ENCODE measurements at places on chromosomes 6 and 20.
A peak's percentile ranks its signal among the peaks of the same experiment; 100 is the strongest.

- no peak for DNase-seq
Observed at GRCh38 chr6:35972471-35973367, 51.7 kb downstream of the SLC26A8 start.

GRCh38 chr6:16765235-16765634 is 4.0 kb upstream of the ATXN1 start:
- no peak for DNase-seq

- no peak for DNase-seq
Observed at GRCh38 chr6:130692659-130693058, 134.5 kb upstream of the SMLR1 start.

DNA sequence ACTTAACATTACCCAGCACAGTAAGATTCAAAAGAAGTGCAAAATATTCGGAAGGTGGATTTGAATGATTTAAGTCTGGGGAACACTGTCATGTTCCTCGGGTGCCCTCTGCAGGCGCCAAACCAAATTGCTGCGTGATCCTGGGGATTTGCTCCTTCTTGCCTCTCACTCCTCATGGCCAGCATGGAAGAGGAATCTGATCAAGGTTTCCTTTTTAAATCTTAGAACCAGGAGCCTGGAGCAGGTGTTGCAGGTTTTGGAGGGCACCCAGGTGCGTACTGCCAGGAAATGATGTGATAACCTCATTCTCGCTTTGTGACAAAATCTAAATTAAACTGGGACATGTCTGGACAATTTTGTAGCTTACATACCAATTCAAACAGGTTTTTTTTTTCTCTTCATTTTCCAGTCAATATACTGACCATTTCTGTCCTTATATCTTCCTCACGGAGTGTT is 8.1 kb upstream of the PFDN4 start:
- DNase-seq = peak; percentile 54

- DNase-seq = no peak
Observed at GRCh38 chr6:209432-210103, 82.7 kb upstream of the DUSP22 start.

DNA sequence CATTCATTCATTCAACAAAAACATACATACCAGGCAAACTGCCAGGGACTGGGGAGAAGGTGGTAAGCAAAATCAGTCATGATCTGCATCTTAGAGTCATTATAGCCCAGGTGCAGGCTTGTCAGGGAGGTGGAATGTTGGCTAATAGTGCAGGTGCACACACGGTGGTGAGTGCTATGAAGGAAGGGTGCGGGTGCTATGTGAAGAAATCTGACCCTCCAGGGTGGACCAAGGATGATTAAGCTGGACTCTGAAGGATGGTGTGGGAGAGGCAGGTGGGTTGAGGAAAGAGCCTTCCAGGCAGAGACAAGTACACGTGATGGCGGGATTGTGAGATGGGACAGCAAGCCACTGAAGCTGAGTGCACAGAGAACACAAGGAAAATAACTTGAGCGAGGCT is 77.4 kb downstream of the B3GAT2 start:
- no peak for DNase-seq

DNA sequence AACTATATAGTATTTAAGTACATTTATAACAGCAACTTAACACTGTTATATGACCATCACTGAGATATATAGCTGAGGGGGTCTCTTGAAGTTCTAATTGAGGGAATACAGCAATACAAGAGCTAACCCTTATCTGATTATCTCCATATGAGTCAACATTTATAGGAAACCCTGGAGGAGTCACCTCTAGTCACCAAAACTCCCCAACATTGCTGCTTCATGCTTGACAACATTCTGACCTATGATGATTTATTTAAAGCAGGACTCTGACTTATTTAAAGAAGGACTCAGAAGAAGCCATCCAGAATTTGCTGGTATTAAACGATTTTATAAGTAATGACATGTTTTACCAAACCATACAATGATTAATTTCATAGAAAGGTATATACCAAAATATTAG is 182.6 kb upstream of the NOX3 start:
- DNase-seq = no peak

DNA sequence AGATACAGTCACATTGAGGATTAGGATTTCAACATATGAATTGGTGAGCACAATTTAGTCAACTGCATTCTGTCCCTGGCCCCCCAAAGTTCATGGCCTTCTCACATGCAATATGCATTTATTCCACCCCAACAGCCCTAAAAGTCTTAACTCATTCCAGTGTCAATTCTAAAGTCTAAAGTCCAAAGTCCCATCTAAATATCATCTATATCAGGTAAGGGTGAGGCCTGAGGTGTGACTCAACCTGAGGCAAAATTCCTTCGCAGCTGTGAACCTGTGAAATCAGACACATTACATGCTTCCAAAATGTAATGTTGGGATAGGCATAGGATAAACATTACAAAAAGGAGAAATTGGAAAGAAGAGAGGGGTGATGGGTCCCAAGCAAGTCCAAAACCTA is 27.8 kb downstream of the CLIC5 start:
- DNase-seq = no peak

DNA sequence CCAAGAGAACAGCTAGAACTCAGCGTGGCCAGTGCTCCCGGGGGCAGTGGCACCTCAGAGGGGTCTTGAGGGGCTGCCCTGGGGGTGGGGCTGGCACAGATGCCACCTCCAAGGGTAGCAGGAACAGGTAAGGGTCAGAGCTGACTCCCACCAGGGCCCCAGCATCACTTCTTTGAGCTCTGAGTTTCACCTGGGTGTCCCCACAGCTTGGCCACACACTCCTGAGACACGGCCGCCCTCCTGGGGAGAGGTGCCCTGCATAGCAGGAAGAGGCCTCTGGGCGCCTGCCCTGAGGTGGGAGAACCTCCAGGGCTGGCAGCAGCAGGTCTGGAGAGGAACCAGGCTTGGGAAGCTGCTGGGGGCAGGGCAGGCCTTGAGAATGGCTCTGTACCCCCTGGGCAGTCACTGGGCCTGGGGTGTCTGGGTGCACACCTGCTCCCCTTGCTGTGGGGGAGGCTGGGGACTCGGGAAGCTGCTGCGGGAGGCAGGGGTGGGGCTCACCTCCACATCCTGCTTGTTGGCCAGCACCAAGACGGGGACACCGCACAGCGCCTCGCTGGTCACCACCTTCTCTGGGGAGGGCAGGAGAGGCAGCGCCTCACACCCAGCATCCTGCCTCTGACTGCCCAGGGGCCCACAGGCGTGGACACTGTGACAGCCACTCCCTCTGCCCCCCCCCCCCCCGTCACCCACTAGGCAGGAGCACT is 5.0 kb downstream of the TNFRSF6B start:
- DNase-seq = no peak

DNA sequence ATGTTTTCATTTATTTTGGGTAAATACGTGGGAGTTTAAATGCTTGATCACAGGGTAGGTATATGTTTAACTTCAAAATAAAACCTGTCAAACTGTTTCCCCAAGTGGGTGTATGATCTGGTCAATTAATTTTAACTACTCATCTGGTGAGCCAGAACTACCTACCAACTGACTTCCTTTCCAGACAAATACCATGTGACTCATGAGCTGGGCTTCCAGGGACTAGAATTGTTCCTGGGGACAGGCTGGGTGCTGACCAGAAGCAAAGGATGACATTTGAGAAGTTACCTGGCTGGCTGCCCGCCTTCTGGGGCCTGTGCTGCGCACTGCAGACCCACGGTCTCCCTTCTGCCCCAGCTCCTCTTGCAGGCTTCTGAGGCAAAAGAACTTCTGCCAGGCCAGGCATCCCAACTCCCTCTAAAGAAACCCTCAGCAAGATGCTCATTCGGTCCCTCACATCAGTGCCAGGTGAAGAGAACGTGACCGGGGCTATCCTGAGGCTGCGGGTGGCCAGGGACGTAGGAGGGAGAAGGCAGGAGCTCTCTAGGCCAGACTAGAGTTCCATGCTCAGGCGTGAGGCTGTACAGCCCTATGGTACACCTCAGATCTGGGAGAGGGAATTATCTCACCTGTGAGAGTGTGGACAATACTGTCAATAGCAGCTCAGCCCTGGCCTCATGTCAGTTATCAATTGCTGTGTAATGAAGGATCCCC is 103.6 kb downstream of the JPH2 start:
- DNase-seq = no peak
